ENCODE measurements at places on chromosomes 7 and 10. TPM values are rescaled to one million over a fixed set of nuclear protein-coding genes. Genes with fewer than 3 reads are reported as not detected.

- H3K27ac ChIP-seq: no peak overlapping the region
- H3K4me3 ChIP-seq: no peak overlapping the region
- H3K4me1 ChIP-seq: no peaks in the 10 kb centered on the region
- H3K27me3 ChIP-seq: no peaks in the 10 kb centered on the region
- DNase-seq: no peak
- no peaks in the 10 kb centered on the region for H3K36me3 ChIP-seq
Measured at GRCh38 chr10:3924344-3924743, 139.3 kb upstream of the KLF6 start.

GRCh38 chr7:31853380-31853779, 166.4 kb downstream of the PPP1R17 start:
- H3K36me3 ChIP-seq: no peaks in the 10 kb centered on the region
- H3K27me3 ChIP-seq: peaks cover 8% of the 10 kb centered on the region
- no peak for DNase-seq
- no peak overlapping the region for H3K4me3 ChIP-seq
- no peak overlapping the region for H3K27ac ChIP-seq

GRCh38 chr7:73703225-73703624, 16.2 kb downstream of the STX1A start:
- no peak for DNase-seq
- H3K27me3 ChIP-seq: no peaks in the 10 kb centered on the region
- H3K36me3 ChIP-seq: peaks cover 5% of the 10 kb centered on the region
- H3K4me3 ChIP-seq: peak overlapping the region; percentile 33
- peaks cover 13% of the 10 kb centered on the region for H3K4me1 ChIP-seq

RSBN1L gene
- total RNA-seq: 22.1 TPM

DNA sequence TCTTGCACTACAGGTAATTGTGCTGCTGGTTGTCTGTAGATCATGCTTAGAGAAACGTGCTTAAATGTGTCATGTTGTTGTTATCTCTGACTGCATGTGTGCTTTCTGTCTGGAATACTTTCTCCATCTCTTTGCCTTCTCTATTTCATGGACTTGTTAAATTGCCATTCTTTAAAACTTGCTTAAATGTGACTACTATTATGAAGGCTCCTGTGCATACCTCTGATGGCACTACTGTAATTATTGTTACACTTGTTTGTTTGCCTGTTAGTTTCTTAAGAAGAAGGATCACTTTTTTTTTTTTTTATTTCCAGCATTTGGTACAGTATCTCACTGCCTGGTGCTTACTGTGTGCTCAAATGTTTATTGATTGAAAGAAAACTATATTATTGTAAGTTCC, 41.6 kb downstream of the KMT2E start:
- H3K27ac ChIP-seq: no peak overlapping the region
- no peak for DNase-seq
- H3K4me3 ChIP-seq: no peak overlapping the region
- H3K4me1 ChIP-seq: no peaks in the 10 kb centered on the region
- 0 out of 2 replicates have a peak, but pooled peaks cover 3% of the 10 kb centered on the region for H3K36me3 ChIP-seq

GRCh38 chr10:19817231-19817933, 1.1 kb downstream of the PLXDC2 start:
- H3K4me1 ChIP-seq: no peaks in the 10 kb centered on the region
- no peaks in the 10 kb centered on the region for H3K27me3 ChIP-seq
- peak overlapping the region; percentile 91 for H3K4me3 ChIP-seq
- peaks cover 4% of the 10 kb centered on the region for H3K36me3 ChIP-seq

DNA2 gene
- 55.6 TPM for total RNA-seq

GRCh38 chr7:2517026-2517425, 2.5 kb upstream of the LFNG start:
- peaks cover 22% of the 10 kb centered on the region for H3K27me3 ChIP-seq
- no peak overlapping the region for H3K27ac ChIP-seq
- no peaks in the 10 kb centered on the region for H3K36me3 ChIP-seq
- peaks cover 30% of the 10 kb centered on the region for H3K4me1 ChIP-seq
- H3K4me3 ChIP-seq: no peak overlapping the region

DNA sequence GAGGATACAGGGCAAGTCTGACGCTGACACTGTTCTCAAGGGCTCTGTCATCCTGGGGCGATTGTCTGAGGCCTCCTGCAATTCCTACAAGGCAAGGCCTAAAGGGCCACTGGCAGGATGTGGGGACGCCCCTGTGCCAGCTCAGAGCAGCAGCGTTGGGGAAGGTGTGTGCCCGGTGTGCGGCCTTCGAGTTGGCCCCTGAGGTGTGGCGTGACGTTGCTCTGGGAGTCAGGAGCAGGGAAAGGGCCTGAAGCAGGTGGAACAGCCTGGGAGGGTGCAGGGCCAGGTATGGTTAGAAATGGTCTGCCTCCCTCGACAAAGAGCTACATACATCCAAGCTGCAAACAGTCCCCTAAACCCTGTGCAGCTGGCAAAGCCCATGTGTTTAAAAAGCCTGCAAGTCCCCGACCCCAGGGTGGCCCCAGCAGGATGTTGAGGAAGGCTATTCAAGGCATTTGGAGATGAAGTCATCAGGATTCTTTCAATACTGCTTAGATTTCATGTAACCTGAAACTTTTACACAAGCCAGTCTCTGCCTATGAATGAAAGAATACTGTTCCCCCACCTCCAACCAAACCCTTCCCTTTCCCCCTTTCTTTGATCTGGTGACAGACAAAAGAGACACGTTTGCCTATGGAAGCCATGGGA, 142.5 kb upstream of the TNS3 start:
- H3K27me3 ChIP-seq: no peaks in the 10 kb centered on the region
- H3K4me1 ChIP-seq: peaks cover 3% of the 10 kb centered on the region
- no peak overlapping the region for H3K4me3 ChIP-seq
- no peak for DNase-seq

TMEM72 gene
- not detected for total RNA-seq

GRCh38 chr10:24239289-24240040, 30.5 kb downstream of the KIAA1217 start:
- no peak overlapping the region for H3K27ac ChIP-seq
- no peaks in the 10 kb centered on the region for H3K36me3 ChIP-seq
- H3K27me3 ChIP-seq: no peaks in the 10 kb centered on the region
- DNase-seq: no peak
- peaks cover 13% of the 10 kb centered on the region for H3K4me1 ChIP-seq
- no peak overlapping the region for H3K4me3 ChIP-seq

CARD11 gene
- 29.8 TPM for total RNA-seq

DNA sequence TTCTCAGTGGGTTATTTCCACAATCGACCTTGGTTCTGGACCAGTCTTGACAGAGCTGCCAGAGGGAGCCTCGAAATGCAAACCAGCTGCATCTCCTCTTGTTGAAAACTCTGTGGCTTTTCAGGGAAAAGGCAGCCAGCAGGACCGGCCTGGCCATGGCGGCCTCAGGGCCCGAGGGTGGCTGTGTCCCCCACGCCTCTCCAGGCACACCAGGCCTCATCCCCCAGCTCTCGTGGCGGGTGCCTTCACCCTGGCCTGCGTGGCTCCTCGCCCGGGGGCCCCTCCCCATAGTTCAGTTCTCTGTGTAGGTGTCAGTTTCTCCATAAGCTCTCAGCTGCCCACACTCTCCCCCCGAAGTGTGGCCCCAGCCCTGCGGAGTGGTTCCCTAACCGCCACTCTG, 63.5 kb downstream of the MGMT start:
- peaks cover 12% of the 10 kb centered on the region for H3K4me1 ChIP-seq
- H3K36me3 ChIP-seq: no peaks in the 10 kb centered on the region
- no peaks in the 10 kb centered on the region for H3K27me3 ChIP-seq
- no peak overlapping the region for H3K4me3 ChIP-seq
- no peak overlapping the region for H3K27ac ChIP-seq

- no peaks in the 10 kb centered on the region for H3K27me3 ChIP-seq
- peaks cover 7% of the 10 kb centered on the region for H3K4me1 ChIP-seq
- no peak overlapping the region for H3K4me3 ChIP-seq
Measured at GRCh38 chr7:132234711-132235110, 341.6 kb downstream of the PLXNA4 start.

KNDC1 gene
- 19.3 TPM for total RNA-seq

GRCh38 chr10:131444286-131444685, 132.8 kb upstream of the TCERG1L start:
- H3K27me3 ChIP-seq: no peaks in the 10 kb centered on the region
- no peak overlapping the region for H3K27ac ChIP-seq
- DNase-seq: no peak
- H3K4me1 ChIP-seq: no peaks in the 10 kb centered on the region

Data from H1 (cell line).